Activated T-helper 1 cell treated with anti-CD3 and anti-CD28 coated beads, Interleukin-2, amount 50 U/mL, for 16 hours (primary cell): ENCODE measurements at places on chromosomes 4 and X.

DNA sequence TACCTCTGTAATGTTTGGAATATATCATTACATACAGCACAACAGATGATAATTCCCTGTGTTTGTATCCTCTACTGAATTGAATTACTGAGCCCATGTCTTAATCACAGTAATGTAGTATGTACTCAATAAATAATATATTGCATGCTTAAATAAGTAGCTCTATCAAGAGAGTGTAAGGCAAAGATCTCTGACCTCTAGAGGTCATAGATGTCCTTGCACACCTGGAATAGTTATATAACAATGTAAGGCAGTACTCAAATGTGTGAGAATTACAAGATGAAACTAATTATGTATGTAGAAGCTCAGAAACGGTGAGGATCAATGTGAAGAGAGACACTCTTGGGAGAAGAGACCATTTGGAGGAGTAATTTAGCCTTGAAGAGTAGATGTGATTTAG is 14.3 kb upstream of the GCNA start:
- DNase-seq = no peak

- no peak for DNase-seq
Measured at GRCh38 chrX:42017971-42018370, 94.6 kb upstream of the CASK start.

DNA sequence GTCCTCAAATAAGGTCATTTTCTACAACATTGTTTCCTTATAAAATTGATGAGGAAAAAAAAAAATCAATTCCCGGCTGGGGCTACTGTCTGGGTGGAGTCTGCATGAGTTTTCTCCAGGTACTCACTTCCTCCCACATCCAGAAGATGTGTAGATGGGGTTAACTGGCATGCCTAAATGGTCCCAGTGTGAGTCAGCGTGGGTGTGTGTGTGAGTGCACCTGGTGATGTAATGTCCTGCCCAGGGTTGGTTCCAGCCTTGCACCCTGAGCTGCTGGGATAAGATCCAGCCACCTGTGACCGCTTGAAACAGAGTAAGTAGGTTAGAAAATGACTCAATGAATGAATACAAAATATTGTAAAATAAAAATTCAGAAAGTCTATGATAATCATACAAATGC is 11.1 kb downstream of the USP26 start:
- no peak for DNase-seq

DNA sequence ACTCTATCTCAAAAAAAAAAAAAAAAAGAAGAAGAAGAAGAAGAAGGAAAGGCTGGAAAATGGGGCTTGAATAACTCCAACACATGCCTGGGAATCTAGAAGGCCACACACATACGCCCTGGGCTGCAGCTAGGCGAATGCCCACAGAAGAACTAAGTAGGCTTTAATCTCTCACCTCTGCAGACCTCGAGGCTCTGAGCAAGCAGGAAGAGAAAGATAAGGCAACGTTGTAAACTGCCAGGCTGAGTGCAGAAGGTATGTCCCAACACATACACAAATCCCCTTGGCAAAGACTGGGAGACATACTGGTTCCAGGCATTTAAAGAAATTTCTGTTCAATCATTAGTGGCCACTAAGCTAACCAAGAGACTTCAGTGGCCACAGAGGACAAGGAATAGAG is 18.4 kb downstream of the SLC38A5 start:
- DNase-seq = no peak

- no peak for DNase-seq
Measured at GRCh38 chr4:84378356-84378755, 120.7 kb downstream of the NKX6-1 start.

DNA sequence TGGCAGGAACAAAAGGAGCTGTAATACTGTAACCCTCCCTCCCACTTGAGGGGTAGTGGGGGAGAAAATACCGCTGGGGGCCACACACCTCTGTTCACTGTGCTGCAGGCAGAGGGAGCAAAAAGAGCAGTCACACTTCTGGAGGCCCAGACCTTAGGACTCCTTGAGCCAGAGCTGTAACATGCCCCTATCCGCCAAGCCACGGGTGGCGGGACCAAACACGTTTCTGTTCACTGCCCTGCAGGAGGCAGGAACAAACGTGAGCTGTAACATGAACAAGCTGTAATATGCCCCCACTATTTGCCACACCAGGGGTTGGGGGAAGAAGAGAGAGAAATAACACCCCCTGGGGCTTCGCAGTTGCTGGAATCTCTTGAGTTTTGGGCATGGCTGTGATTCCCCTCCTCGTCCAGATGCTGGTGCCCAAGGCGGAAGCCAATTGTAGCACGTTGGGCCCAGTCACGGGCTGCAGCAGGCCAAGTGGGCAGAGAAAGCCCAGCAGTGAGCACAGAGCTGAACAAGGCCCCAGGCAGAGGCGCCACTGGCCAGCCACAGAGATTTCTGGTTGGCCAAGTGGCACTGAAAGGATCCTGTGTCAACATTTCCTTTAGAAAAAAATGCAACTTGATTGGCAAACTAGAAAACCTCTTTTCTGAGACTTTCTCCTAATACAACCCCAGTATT is 509.7 kb downstream of the INPP4B start:
- DNase-seq = no peak

- DNase-seq = peak; percentile 27
Measured at GRCh38 chrX:136251041-136251991, at the start of gene MAP7D3. MAP7D3 (minus strand) TSS chrX:136251400; CDS start chrX:136251358, 42 bp downstream.

DNA sequence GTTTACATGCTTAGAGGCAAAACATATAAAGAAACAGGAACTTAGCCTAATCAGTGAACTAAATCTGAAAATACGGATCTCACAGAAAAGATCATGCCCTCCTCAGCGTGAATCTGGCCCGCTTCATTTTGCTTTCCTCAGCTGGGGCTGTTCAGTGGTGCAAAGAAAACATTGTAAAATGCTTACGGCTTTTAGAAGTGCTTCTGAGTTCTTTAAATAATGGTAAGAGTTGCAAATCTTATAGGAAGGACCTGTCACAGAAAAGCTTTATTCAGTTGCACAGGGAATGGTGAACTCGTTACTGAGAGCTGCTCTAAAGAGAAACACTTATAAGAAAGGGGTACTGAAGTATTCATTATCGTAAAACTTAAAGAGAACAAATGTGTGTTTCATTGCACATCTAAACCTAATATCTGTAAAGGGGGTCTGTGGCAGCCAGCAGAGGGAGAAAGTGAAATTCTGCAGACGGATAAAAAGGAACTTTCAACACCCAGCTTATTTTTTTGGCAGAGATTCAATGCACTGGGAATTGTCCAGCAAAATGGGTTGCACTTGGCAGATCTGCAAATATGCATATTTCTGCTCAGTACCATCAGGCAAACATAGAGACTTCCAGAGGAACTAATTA is 139.2 kb upstream of the ANK2 start:
- no peak for DNase-seq

GRCh38 chr4:140213749-140214148 is 59.8 kb upstream of the MAML3 start:
- DNase-seq = no peak

- DNase-seq = no peak
Measured at GRCh38 chr4:30943356-30943755, 223.2 kb downstream of the PCDH7 start.

GRCh38 chr4:189177130-189177529 is 763.5 kb upstream of the FRG1 start:
- no peak for DNase-seq

DNA sequence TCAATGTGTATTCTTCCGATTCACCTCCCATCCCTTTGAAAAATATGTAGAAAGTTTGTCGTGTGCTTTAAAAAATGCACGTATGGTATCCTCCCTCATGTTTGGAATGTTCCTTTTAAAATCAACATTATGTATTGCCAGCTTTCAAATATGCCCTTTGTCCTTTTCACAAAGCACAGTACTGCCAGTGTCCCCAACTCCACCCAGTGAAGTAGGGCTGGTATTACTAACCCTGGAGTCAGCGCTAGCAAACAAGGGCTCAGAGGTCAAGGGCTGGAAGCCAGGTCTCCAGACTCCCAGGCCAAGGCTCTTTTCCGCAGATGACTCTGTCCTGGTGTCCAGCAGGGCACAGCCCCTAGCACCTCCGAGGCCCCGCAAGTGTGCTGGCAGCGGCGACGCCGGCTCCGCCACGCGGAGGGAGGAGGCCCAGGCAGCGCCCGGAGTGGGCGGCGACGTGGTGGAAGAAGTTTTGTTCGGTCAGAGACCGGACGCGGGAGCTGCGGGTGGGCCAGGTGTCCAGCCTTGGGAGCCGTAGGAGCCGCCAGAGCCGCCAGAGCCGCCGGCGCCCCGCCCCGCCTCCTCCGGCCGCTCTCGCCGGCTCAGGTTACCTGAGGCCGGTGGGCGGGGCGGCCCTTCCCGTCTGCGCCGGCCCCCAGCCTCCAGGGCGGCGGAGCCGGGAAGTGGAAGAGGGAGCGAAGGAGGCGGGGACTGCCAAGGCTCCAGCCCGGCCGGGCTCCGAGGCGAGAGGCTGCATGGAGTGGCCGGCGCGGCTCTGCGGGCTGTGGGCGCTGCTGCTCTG is at the start of gene IL13RA1:
TSS of gene IL13RA1 (plus strand) at position 720 of the 799 bp plus-strand sequence. CDS start at position 753, 33 bp downstream.
- DNase-seq = no peak

- DNase-seq = no peak
Measured at GRCh38 chrX:136619899-136620505, 28.0 kb upstream of the CD40LG start.

DNA sequence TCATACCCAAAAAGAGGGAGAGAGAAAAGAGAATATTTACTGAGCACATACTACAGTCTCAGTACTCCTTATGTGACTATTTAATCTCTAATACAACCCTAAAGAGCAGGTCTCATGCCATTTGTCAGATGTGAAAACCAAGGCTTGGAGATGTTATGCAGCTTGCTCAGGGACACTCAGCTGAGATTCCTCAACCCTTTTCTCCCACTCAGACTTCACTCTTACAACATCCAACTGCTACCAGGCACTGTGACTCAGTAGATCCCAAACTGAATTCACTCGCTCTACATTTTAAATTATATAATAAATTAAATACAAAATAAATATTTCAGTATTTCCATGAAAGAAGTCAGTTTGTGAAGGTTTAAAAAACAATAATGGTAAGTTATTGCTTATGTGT is 53.7 kb downstream of the TSPAN5 start:
- no peak for DNase-seq

DNA sequence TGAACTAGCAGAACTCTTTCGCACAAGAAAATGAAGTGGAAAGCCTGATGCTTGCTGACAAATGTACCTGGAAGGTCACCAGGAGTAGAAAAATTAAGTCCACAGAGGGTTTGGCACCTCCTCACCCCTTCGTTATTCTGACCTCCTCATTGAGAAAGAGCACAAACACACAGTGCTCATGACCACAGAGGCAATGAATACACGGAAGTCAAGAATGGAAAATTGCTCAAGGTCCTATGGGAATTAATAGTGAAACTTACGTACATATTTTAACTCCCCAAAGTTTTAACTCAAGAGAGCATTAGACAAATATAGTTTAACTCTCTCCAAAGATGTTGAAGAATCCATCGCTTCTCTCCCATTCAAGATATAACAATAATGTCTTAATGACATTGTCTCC is 83.6 kb upstream of the CAMK2D start:
- DNase-seq = no peak

DNA sequence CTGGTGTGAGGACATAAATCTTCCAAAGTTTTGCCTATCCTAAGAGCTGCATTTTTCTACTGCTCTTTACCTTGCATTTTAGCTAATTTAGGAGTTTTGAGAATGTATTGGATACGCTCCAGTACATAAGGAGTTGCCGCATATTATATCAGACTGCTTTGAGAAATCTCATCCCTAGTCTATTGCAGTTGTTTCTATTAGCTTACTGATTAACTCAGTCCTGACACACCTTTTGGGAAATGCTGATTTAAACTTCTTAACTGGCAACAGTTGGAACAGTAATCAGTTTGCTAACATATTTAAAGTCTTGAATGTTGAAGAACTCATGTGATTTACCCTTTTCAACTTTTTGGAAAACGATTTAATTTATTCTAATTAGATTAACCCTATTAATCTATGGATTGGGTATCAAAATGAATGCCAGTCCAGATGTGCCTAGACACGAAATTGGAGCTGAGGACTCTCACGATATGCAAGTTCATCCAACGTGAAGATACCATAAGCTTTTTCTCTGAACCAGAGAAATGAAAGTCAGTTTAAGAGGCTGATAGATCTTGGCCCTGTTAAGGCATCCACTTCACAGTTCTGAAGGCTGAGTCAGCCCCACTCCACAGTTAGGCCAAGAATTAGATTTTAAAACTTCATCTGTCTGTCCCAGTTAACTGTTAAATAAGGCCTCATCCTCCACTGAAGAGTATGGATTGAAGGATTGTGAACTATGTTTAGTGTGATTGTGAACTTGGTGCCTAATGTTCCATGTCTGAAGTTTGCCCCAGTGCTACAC is 90.0 kb downstream of the MAOA start:
- no peak for DNase-seq

- no peak for DNase-seq
Measured at GRCh38 chr4:159137176-159137575, 34.3 kb downstream of the RAPGEF2 start.

- DNase-seq = no peak
Measured at GRCh38 chrX:68983004-68983857, 154.4 kb downstream of the EFNB1 start.

GRCh38 chr4:23333556-23333945 is 556.3 kb downstream of the PPARGC1A start:
- DNase-seq = no peak

DNA sequence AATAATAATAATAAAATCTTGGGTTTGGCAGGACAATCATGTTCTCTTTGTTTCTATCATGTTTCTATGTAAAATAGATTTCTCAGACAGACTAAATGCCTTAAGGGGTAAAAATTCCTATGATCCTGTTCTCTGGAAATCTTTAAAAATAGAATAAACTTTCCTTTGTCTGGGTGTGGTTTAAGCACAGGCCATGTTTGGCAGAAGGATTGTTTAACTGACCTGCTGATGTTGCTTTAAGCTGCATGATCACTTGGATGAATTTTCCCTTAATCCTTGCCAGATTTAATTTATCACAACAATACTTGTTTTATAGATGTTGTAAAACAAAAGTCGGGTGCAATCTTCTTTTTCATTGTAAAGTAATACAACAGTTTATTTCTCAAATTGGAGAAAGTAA is 341.7 kb upstream of the FAT1 start:
- no peak for DNase-seq

GRCh38 chr4:140102421-140102820 is 51.6 kb downstream of the MAML3 start:
- DNase-seq = no peak

- DNase-seq = no peak
Measured at GRCh38 chrX:149145845-149146285, 359.2 kb downstream of the IDS start.

DNA sequence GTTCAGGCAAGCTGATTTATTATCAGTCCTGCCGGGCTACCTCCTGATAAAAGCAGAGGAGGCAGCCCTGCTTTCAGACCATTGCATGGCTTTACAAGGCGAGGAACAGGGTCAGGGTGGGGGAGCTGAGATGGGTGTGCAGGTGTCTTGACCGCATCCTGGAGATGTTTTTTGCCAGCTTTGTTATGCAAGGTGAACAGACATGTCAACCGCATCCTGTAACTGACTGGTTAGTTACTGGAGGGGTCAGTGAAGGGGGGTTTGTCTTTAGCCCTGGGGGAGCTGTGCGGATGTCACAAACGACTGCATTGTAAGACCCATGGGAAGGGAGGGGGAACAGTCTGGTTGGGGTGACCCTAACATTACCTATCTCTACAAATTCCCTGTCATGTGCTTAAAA is 10.0 kb downstream of the ADAM29 start:
- DNase-seq = no peak
